ENCODE measurements at places on chromosomes 2 and 18.

DNA sequence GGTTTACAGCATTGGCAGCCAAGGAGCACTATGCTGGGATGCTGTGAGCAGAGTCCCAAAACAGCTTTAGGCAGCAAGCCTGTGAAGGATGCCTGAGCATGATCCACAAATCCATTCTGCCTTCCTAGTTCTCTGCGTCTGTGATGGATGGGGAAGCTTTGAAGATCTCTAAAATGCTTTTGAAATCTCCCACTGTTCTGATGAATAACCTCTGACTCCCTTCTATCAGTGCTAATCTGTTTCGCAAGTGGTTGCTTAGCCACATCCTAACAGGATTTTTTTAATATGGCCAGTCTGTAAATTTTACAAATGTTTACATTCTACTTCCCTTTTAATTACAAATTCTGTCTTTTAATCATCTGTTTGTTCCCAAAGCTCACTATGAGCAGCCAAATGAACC lies 319.2 kb downstream of the GULP1 start:
- DNase-seq = no peak

DNA sequence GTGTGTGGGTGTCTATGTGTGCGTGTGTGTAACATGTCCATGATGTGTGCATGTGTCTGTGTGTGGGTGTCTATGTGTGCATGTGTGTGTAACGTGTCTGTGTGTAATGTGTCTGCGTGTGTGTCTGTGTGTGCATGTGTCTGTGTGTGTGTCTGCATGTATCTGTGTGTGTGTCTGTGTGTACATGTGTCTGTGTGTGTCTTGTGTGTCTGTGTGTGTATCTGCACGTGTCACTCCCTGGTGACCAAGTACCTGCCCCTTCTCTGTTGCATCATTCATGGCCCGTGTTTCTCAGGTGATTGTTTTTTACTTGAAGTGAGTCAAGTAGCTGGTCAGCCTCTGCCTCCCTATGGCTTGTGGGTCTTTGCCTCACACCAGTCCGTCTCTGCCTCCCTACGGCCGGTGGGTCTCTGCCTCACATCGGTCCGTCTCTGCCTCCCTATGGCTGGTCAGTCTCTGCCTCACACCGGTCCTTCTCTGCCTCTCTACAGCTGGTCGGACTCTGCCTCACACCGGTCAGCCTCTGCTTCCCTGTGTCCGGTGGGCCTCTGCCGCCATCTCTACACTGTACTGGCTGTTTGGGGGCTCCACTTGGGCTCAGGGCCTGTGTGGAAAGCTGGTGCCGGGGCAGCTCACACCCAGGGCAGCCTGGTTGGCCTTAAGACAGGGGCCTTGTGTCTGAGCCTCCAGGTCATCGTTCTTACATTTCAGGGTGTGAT lies 31.6 kb downstream of the KCNG2 start:
- no peak for DNase-seq

- DNase-seq = no peak
These were observed 184.1 kb downstream of the CDH7 start for GRCh38 chr18:65934874-65935273.

DNA sequence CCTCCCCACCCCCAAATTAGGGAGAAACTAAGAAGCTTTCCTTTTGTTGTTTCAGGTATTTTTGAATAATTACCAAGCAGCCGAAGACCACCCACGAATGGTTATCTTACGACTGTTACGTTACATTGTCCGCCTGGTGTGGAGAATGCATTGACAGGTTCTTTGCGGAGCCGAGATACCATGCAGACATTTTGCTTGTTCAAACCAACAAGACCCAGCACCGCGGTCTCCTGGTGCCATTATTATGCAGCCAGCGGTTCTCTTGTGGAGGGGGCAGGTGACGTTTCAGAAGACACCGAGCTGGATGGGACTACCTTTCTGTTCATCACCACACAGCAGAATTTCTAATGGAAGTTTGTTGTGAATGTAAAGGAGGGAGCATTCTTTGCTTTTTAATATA lies 43.4 kb downstream of the BCL2L11 start:
- no peak for DNase-seq

- DNase-seq = no peak
These were observed 7.4 kb upstream of the DGKD start for GRCh38 chr2:233346930-233347329.

DNA sequence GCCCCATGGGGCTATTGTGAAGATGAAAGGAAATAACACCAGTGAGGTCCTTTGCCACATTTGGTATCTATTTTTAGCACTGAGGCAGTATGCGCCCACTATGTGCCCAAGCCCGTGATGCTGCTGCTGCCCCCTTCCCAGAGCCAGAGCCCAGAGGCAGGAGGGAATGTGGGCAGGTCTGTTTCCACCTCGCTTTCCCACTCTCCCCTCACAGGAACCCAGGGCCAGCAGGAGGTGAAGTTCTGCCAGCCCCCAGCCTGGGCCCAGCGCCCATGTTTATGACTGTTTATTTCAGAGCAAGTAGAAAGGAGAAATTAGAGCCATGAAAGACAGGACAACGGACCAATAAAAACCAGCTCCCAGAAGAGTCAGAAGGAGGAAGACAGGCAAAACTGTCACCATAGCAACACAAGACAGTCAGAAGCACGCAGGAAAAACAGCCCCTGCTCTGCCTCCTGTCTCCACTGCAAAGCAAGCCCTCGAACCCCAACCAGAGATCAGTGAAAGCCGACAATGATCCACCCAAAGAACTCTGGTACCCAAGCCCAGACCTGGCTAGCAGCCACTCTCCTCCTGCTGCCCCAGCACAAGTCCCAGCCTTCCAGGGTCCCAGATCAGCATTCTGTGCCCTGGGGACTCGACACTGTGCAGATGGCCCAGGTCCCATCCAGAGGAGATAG lies 1.4 kb downstream of the CYRIA start:
- no peak for DNase-seq

- DNase-seq = no peak
These were observed 43.0 kb upstream of the MGAT4A start for GRCh38 chr2:98773907-98774306.

DNA sequence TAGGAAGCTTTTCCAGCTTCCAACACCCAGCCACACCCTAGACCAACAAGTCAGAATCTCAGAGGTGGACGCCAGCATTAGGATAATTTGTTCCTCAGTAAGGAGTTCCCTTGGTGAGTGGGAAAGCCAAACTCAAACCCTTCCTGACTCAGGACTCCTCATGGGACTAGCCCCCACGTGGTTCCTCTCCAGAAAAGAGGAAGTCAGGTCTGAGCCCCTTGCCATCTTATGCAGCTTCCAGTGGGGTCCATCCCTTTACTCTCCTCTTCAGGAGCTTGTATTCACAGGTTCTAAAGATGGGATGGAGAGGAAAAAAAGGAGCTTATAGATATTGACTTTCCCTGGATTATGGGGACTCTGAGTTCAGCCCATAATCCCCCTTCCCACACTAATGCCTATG lies 14.8 kb upstream of the NOTO start:
- no peak for DNase-seq

- peak; percentile 97 for DNase-seq
These were observed at the start of gene PTGR3 for GRCh38 chr18:75209129-75209950. Gene PTGR3 (minus strand): TSS chr18:75209139. CDS start chr18:75209058, 81 bp downstream.

DNA sequence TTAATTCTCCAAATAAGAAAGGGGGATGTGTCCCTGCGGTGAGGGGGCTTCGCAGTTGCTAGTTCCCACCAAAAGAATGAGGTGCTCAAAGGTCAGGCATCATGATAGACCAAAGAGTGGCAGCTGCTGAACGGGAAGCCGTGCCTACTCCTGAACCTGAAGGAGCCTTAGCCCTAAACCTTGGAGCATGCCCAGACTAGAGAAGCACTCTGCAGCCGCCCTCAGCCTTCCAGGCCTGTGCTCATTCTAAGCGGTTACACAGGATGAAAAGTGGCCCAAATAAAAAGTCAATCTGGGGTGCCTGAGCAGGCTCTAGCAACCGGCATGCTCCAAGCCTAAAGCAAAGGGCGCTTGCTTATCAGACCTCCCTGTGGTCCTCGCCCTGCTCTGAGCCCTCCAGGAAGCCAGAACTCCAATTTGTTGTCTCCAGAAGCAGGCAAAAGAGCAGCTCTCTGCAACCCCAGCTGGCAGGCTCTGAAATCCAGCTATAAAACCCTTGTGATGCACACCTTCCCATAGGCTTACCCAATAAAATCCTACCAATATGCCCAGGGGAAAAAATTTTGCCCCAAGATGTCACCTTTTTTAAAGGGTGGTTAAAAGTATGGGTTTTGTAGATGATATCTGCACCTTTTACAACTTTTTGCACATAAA lies 17.5 kb downstream of the UXS1 start:
- no peak for DNase-seq

DNA sequence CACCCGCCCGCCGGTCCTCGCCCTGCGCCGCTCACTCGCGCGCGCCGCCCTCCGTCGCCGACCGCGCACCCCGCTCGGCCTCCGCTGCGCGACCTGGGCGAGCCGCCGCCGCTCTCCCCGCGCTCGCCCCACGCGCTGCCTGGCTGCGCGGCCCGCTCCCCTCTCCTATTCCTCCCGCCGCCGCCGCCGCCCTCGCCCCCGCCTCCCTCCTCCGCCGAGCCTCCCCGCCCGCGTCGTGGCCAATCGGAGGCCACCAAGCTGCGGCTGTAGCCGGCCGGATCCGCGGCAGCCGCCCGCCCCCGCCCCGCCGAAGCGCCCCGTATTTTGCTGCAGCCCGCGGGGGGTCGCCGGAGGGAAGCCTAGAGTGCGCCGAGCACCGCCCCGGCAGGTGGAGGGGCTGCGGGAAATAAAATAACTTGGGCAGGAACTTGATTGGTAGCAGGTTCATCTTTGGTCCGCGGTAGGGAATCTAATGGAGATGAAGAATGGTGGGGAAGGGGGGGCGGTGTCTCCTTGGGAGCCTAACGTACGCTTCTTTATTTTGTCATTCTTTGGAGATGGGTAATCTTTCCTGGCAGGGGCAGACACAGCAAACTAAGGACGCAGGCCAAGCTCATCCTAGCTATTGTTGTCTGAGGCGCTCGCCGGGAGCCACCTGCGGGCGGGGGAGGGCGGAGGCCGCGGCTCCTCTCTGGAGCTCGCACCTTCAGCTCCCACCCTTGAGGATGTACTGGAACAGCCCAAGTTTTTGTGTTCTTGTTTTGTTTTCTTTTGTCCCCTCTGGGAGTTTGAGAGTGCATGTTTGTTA lies 1.1 kb upstream of the CDH2 start:
- peak; percentile 89 for DNase-seq

GRCh38 chr2:140698636-140699035 lies 1432.2 kb downstream of the LRP1B start:
- DNase-seq = no peak

DNA sequence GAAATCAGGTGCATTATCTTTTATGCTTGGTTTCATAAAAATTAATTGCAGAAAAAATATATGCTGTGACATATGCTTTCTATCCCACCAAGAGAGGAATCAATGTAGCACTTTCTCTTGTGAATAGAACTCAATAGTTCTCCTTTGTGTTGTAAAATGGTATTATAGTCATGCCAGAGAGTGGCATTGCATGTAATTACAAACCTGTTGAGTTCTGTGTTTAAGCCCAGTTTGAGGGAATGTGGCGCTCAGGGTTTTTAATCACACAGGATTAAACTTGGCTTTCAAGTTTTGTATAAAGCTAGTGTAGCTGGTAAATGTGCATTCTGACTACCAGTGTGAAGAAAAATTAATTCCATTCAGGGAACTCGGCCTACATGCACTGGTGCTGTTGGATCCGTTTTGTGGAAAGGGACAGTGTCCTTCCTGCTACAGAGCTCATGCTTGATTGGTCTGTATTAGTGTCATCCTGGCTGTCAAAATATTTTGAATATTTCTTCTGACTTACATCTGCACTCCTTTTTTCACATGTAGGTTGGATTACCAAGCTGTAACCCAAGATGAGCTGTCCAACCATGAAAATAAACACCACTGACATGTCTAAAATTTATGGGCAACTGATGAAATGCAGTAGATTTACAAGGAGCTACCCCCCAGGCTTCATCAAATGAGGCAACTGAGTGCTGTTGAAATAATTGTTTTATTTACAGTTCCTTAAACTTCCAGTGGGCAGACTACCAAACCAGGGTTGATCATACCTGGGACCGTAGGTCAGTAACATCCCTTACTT lies 80.3 kb downstream of the SLC4A3 start:
- DNase-seq = no peak

GRCh38 chr2:11483806-11484617 lies 18.1 kb upstream of the E2F6 start:
- no peak for DNase-seq

DNA sequence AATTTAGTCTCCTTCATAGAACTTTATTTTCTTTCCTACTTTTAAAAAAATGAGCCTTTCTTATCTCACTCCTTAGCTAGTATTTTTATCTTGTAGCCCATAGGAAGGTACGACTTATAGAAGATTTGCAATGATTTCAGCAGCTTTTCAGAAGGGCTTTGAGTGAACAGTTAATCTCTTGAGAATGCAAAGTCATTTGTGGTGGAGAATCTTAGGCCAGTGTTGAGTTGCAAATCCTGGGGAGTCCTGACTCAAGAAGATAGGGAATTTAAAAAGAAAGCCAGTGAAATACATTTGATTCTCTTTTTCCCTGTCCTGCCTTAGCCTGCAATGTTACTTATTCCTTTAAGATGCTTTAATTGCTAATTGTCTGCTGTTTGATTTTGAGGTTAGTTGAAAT lies 33.6 kb downstream of the LYPD6 start:
- no peak for DNase-seq

DNA sequence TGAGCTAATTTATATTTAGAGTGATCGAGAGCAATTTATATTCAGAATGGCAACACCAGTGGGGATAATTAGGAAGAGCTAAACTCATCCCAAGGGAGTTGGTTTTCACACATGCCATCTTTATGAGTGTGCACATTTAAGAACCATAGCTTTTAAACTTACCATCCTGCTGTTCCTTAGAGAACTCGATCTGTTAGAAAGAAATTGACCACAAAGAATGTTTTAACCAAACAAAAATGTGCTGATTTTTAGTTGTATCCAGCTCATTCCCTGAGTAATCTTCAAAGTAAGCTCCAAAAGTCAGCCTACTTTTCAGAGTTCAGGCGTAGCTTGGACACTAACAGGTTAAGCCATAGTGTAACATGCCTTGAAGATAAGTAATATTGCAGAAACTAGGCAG lies 12.6 kb downstream of the MYL1 start:
- DNase-seq = no peak

DNA sequence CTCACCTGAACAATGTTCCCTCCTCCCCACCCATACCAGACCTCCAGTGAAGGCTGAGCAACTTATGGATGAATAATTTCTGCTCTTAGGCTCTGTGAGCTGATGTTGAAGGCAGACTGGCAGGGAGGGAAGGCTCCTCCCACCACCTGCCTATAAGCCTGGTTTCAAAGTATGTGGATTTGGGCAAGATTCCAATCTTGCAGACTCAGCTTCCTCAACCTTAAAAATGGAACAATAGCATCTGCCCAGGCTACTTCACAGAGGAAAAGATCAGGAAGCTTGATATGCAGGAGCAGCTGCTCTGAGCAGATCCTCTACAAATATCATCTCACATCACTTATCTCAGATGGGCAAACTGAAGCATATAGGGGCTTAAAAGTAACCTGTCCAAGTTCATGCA lies 112.2 kb downstream of the ZFP36L2 start:
- DNase-seq = no peak

- DNase-seq = no peak
These were observed 254.4 kb upstream of the CHAC2 start for GRCh38 chr2:53513167-53513666.

Data from WERI-Rb-1 (cell line).